Activated CD4-positive, CD25-positive, alpha-beta regulatory T cell treated with anti-CD3 and anti-CD28 coated beads, Interleukin-2, amount 50 U/mL, for 16 hours (primary cell): ENCODE measurements at places on chromosomes 7 and 10.

- DNase-seq, result no peak
These were observed 17.7 kb downstream of the SOSTDC1 start for GRCh38 chr7:16447876-16448275.

GRCh38 chr10:103982639-103983038 lies 15.7 kb downstream of the SLK start:
- no peak for DNase-seq

DNA sequence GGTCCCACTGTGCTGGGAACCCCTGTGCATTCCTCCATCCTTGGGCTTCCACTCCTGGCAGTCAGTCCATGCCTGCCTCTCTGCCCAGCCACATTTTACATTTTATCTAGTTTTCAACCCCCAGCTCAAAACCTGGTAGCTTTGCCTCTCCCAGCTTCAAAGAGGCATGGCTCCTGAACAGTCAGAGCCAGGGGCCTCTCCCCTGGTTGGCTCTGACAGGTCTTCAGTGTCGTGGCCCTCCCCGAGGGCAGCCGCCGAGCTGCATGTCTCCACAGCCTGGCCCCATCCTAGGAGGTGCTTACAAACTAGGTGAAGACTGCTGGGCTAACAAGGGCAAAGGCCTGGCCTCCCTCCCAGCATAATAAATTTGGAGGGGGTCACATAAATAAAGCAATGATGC lies 14.8 kb downstream of the COBL start:
- no peak for DNase-seq

- DNase-seq, result no peak
These were observed 121.1 kb downstream of the MALRD1 start for GRCh38 chr10:19169684-19170083.

- no peak for DNase-seq
These were observed 712.4 kb downstream of the GATA3 start for GRCh38 chr10:8766899-8767298.

DNA sequence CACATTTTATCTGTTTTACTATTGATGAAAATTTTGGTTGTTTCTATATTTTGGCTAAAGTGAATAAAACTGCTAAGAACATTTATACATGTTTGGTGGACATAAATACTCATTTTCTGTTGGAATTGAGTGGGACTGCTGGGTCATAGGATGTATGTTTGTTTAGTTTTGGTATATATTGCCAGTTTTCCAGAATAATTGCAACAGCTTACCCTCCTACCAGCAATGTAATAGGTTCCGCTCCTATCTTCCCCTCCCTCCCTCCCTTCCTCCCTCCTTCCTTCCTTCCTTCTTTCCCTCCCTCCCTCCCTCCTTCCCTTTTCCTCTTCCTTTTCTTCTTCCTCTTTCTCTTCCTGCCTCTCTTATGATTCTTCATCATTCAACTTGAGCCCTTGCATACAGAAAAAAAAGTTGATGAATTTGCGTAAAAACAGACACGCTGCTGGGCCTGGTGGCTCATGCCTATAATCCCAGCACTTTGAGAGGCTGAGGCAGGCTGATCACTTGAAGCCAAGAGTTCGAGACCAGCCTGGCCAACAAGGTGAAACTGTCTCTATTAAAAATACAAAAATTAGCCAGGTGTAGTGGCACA lies 23.5 kb downstream of the VKORC1L1 start:
- DNase-seq, result no peak

DNA sequence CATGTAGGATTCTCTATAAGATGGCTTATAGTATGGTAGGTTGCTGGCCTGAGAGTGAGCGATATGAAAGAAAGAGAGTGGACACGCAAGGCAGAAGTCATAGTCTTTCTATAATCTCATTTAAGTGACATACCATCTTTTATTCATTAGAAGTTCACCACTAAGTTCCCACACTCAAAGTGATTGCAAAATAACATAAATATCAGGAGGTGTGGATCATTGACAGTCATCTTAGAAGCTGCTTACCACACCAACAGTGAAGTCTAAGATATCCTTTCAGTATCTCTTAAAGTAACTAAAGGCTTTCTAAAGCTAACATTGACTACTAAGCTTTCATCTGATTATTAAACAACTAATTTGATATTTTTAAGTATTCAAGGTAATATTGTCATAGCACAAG lies 36.9 kb upstream of the GNAI1 start:
- no peak for DNase-seq

DNA sequence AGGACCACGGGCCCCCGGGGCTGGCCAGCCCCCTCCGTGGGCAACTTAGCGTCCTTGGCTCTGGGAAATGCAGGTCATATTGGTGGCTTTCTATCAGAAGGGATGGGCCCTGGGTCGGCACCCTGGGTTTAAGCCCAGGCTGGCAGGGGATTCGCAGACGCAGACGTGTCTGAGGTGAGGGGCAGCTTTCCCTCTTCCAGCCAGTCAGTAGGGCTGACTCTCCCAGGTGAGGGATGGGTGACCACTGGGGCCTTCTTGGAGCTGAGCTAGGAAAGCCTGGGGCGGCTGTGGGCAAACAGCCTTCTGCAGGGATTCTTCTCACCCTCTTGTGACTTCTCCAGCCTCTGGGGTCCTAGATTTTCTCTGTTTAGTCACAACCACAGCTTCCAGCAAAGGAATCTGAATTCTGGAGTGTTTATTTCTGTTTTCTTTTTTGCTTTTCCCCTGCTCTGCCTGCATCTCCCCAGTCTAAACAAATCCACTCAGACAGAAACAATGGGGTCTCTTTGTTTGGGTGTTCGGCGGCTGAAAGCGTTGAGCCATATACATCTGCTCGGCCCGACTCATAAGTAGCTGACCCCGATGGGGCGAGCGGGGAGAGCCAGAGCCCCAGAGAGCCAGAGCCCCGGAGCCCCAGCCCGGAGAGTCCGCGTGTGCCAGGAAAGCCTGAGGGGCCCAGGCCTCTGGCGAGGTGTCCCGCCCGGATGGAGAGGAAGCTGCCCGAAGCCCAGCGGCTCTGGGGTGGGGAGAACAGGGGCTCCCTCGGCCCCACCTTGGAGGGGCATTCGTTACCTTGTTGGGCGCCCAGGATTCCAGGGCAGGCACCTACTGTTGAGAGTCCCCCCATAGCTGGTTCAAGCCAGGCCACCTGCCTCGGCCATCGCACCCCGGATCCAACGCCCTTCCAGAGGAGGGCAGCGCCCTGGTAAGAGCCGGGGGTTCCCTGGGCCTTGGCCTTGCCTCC lies 2.0 kb downstream of the MNX1 start:
- DNase-seq, result no peak

DNA sequence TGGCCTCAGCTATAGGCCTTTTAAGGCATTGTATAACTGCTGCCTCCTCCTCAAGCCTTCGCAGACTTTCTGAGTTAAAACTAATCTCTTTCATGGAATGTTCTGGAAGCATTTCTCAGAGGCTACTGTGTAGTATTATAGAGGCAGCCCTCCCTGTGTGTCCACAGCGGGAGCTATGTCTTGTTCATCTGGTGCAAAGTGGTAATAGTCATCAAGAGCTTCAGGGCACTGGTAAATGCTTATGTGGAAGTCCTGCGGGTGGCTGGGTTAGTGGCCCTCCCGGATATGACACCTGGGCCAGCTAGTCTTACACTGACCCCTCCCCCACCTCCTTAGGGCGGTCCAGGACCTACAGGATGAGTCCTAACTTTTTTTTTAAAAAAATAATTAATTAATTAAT lies 2.2 kb upstream of the ABHD11 start:
- DNase-seq, result no peak

DNA sequence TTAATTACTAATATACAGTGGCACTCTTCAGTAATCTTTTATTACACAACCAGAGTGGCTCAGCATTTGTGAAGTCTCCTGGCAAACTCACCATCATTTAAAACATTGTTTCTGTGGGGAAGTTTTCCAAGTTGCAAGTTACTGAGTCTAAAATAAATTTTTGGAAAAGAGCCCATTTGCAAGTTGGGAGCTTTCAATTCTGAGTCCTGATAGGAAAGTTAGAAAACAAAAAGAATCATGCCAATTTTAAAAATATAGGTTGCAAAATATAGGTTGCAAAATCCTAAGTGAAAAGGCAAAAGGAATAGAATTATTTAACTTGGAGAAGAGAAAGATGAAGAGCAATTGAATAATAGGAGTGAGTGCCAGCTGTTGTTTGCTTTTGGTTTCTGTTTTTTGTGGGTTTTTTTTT lies 378.8 kb upstream of the C7orf33 start:
- no peak for DNase-seq

- DNase-seq, result no peak
These were observed 206.3 kb upstream of the PRSS1 start for GRCh38 chr7:142542942-142543341.

DNA sequence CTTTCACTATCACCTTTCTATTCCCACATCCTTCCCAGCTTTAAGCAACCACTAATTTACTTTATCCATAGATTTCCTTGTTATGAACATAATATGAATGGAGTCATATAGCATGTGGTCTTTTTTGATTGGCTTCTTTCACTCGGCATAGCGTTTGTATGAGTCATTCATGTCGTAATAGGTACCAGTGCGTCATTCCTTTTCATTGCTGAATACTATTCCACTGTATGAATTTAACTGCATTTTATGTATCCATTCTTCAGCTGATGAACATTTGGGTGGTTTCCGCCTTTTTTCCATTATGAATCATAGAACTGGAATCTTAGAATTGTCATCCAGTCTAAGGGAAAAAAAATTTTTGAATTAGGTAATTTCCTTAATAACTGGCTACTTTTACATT lies 411.3 kb upstream of the AUTS2 start:
- no peak for DNase-seq

DNA sequence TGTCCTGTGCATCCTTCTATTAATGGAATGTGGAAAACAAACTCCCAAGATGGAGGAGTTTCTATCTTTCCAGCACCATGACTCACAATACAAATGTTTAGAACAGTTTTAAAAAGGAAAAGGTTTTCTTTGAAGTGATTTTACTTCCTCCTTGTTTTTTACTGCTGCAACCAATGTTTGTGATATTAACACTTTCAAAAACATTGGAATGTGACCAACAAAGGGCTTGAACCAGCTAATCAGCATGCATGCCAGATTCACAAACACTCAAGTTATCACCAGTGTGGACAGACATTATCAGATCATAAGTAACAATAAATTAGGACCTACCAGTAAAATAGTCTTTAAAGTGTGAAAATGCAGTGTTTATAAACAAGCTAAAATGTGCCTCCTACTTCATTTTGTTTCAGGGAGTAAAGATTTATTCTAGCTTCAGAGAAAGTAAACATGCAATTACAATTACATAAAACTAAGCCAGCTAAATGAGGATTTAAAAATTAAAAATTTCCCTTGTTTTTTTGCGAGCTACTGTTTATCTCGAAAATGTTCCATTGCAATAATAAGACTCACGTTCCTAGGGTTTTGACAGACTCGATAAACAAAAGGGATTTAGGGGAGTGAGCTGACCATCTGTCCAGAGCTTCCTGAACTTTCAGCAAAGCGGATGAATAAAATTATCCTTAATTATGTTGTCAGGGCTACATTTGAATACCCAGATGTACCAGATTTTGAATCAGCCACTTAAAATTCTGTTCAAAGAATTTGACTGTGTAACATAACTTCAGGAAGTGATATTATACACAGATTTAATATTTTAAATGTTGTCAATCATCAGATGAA lies 29.8 kb downstream of the CPVL start:
- DNase-seq, result no peak

GRCh38 chr10:67936416-67936815 lies 52.0 kb downstream of the SIRT1 start:
- no peak for DNase-seq

DNA sequence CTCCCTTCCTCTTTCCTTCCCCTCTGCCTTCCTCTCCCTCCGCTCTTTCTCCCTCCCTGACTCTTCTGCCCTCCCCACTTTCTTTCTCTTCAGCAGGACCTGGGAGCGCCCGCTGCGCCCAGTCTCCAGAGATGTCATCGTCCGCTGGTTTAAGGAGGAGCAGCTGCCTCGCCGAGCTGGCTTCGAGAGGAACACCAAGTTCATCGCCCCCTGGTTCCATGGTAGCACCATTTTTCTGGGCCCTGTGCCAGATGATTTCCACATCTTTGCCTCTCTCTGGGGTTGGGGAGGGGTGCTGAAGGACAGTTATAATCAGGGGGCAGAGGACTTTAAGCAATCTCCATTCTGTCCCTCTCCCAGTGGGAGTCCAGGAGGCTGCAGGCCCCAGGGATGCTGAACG lies 71.6 kb downstream of the SH2D4B start:
- no peak for DNase-seq

- no peak for DNase-seq
These were observed 747.1 kb upstream of the GALNT17 start for GRCh38 chr7:70384891-70385290.

- DNase-seq, result peak; percentile 23
These were observed 45.1 kb downstream of the DPY19L1 start for GRCh38 chr7:34991938-34992840.

DNA sequence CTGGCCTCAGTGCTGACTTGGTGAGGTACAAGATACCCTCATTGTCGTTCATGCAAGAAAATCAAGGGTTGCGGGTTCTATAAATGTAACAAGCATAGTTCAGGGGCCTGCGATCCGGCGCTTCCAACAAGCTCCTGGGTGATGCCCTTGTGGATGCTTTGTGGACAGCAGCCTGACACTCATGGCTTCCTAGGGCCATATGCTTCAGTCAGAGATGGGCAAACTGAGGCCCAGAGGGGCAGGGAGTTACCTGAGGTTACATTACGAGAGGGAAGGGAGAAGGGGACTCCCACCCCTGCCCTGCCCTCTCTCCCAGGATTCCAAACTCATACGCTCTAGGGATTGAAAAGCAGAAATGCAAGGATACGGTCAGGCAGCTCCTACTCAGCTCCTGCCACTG lies 296.3 kb upstream of the ZMIZ1 start:
- no peak for DNase-seq

- no peak for DNase-seq
These were observed 360.0 kb upstream of the AOAH start for GRCh38 chr7:37084303-37084702.

- no peak for DNase-seq
These were observed 122.1 kb upstream of the STK17A start for GRCh38 chr7:43460733-43461348.

DNA sequence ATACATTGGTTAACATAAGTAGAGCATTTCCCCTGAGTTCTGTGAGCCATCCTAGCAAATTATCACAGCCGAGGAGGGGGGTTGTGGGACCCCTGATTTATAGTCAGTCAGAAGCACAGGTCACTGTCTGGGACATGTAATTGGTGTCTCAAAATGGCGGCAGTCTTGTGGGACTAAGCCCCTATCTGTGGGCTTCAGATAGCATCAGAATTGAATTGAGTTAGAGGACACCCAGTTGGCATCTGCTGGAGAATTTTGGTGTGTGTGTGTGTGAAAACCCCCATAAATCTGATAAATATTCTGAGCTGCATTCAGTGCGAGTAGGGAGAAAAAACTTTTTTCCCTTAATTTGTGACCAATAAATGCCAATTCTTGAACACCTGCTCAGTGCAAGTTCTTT lies 6.5 kb upstream of the TET1 start:
- no peak for DNase-seq

DNA sequence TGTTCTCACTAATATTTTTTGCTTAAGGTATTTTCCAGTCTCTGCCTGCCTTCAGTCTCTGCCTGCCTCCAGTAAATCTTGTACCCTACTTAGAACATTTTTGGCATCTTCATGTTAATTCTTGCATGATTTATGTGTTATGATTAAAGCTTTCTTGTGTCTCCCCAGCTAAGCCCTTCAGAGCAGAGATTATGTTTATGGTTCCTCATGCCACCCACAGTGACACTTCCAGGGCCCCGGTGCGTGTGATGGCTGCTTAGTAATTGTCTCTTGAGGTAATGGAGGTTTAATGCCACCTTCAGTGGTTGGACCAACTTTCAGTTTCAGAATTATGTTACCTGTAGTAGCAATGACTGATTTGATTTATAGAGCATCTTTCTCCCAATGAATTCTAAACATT lies 70.6 kb upstream of the MET start:
- DNase-seq, result no peak

GRCh38 chr7:603152-603951 lies 83.7 kb upstream of the PDGFA start:
- DNase-seq, result no peak
